ENCODE measurements at places on chromosomes 7 and 10.

- DNase-seq, result no peak
Observed at GRCh38 chr7:135716677-135717238, 11.2 kb downstream of the SLC13A4 start.

DNA sequence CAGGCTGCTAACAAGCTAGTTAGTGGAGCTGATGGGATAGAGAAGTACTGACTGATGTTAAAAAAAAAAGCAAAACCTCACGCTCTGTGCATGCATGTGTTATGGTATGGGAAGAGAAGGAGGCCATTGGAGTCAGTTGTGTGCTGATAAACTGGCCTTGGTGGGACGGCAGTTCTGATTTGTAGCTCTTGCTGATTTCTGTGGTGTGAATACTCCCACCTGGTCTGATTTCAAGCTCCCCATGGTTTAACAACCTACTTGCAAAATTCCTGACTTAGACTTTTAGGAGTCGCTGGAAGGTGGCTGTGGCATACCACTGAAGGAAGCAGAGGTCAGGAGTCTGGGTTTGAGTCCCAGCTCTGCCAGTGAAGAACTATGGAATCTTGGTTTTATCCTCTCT, 15.2 kb downstream of the CAMK1D start:
- DNase-seq, result no peak

DNA sequence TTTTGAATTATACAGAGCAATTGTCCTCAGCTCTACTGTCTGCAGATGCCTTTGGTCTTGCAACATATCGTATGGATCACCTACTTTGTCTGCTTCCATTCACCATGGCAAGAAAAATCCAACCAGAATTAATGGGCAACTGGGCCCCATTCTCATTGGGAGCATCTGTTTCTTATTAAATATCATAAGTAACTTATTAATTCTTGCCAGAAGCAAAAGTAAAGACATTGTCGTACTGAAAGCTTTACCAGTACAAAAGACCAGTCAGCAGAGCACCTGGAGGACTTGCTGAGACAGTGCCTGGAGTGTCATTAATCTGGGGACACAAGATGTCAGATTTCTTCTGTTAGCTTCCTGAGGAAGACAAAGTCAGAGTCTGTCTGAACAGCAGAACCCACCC, 404.5 kb downstream of the INHBA start:
- DNase-seq, result no peak

- DNase-seq, result no peak
Observed at GRCh38 chr10:124157271-124157681, 63.9 kb upstream of the CHST15 start.

DNA sequence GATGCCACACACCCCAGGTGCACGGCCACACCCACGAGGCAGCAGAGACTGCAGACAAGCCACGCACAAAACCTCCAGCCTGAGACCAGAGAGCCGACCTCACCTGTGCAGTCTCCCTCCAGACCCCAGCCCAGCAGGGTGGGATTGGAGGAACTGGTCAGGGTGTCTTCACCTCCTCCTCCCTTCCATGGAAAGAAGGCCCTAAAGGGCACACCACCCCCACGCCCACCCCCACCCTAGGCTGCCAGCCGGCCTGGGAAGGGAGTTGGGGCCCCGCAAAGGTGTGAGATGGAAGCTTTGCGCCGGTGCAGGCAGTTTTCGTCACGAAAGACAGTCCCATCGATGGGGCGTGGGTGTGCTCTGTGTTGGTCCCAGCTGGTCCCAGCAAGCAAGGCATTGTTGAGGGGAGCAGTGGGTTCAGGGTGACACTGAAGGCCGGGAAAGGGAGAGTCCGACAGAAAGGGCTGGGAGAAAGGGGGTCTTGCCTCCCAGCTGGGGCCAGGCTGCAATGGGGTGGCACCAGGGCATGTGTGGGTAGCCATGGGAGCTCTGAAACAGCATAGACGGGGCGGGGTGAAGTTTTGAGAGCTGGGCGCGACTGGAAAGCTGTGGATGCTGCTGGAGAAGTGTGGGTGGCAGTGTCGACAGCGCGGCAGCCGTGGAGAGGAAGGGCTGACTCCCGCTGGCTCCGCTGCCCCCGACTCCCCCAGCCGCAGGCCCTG, 349.2 kb downstream of the GLRX3 start:
- DNase-seq, result peak; percentile 17

DNA sequence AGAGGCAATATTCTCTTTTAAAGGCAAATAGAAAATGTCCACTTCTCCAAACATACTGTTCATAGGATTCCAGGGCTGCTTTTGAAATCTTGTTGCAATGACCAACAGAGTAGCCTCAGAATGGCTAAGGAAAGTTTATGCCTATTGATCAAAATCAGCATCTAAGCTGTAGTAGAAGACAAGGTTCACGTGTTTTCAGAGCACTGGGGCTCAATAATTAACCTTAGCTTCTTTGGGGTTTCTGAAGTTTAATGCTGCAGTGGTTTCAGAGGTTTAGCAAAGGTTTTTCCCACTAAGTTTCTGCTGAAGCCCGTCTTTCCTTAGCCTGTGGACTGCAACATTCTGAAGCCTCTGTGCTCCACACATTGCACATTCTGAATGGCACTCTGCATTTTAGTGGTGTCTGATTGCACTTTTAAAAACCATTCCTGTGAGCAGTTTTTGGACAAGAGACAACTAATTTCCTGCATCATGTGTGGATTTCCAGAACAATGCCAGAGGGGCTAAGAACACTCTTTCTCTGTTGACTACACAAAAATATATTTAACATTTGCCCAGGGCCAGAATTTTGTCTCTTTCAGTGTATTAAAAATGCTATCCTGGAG, 342.5 kb downstream of the PTEN start:
- DNase-seq, result no peak

- DNase-seq, result no peak
Observed at GRCh38 chr7:148397551-148397950, 193.0 kb upstream of the C7orf33 start.

DNA sequence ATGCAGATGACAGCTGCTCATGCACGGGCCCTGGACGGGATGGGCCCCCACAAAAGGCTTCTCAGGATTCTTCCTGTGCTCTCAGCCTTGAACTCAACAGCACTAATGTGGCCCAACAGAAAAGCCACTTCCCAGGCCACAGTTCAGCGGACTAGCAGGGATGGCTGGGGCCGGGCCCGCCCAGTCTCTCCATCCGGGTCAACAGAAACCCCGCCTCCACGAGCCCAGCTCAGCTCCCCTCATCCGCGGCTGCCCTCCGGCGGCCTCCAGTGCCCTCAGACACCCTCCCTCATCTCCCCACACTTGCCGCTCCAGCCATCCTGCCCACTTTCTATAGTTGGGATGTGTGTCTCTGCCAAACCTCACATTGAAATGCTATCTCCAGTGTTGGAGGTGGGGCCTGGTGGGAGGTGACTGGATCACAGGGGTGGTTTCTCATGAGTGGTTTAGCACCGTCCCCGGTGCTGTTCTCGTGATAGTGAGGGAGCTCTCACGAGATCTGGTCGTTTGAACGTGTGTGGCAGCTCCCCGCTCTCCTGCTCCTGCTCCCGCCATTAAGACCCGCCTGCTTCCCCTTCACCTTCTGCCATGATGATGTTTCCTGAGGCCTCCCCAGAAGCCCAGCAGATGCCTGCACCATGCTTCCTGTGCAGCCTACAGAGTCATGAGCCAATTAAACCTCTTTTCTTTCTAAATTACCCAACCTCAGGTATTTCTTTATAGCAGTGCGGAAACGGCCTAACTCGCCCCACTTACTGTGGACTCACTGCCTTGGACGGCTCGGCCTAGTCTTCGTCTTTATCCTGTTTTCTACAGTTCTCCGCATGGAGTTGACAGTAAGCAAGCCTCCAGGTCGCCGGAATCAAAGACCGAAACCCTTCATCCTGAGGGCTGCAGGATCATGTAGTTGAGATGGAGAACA, 169.9 kb upstream of the RNF32 start:
- no peak for DNase-seq

DNA sequence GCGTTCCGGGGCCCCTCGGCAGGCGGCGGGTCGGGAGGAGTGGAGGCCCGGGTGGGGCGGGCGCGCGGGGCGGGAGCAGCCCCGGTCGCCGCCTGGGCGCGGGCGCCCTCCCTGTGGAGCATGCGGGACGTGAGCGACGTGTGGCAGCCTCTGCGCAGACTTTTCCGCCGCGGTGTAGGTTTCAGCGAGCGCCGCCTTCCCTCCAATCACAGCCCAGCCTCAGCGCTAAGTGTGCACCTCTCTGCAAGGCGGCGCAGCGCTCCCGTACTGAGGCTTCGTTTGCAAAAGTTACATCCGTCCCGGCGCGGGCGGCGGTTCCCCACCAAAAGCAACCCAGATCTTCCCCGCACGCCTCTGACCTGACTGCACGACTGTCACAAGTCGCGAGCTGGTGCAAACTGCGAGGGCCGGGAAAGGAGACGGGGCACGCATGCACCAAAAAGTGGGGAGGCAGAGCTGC, 1.2 kb upstream of the PFKFB3 start:
- peak; percentile 81 for DNase-seq

GRCh38 chr7:132941905-132942304, 140.0 kb downstream of the CHCHD3 start:
- DNase-seq, result no peak

GRCh38 chr7:33868166-33868565, 37.2 kb upstream of the BMPER start:
- DNase-seq, result no peak

DNA sequence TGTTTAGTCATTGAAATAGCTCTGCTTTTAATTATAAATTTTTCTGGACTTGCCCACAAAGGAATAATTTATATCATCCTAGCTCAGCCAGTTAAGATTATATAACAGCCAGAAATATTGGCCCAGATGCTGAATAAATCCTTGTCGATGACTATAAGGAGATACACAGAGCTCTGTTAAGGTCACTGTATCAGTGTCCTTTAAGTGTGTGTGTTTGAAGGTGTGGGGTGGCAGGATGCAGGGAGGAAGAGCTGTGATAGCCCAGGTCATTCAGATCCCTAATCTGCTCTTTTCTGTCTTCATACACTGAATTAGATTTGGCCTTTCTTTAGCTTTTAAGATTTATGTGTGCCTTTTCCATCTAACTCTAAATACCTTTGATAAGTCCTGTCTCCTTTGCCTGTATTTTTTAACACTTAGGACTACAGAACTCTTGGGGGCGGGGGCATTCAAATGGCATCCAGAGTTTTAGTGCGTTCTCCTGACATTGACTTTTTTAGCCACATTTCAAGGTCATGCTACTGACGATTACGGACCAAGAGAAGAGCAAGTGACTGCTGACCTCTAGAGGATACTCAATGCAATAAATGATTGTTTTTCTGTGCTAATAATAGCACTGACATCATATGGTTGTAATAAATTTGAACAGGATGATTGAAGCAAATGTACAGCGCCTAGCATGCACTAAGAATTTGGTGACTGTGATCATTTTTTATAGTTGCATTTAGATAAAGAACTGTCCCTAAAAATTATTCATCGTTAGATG, 172.3 kb downstream of the CACNB2 start:
- no peak for DNase-seq

DNA sequence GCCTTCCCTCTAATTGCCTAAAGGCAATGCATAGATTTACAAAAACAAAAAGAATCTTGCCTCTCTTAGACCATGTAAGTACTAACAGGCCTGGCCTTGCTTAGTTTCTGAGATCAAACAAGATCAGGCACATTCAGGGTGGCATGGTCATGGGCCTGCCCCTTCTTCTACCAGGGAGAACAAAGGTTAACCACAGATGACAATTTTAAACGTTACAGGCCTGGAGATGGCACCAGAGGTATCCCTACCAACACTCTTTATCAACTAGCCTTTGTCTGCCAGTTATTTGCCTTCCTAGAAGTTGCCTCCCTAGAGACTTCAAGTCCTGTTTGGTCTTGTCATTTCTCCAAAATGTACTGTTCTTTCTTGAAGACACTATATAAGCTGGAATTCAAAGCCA, 252.6 kb downstream of the DOCK4 start:
- no peak for DNase-seq

GRCh38 chr10:77226853-77227565, 410.6 kb downstream of the KCNMA1 start:
- no peak for DNase-seq

- no peak for DNase-seq
Observed at GRCh38 chr10:75209086-75209920, 1.3 kb upstream of the VDAC2 start.

DNA sequence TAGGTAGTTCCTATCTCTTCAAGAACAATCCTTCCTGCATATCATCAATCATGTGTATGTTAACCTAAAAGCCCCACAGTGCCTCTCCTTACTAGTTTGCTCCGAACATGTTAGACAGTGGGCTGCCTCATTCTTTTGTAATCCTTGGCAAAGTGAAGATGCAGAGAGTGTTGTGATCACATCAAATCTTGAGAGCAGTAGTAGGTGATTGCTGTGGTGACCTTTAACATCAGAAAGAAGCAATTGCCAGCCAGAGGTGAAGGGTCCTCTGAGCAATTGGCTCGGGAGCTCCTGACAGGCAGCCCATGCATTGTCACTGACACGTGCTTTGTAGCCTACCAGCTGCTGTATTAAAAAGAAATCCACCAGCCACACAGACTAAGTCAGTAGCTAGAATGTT, 19.6 kb upstream of the GSTK1 start:
- no peak for DNase-seq

DNA sequence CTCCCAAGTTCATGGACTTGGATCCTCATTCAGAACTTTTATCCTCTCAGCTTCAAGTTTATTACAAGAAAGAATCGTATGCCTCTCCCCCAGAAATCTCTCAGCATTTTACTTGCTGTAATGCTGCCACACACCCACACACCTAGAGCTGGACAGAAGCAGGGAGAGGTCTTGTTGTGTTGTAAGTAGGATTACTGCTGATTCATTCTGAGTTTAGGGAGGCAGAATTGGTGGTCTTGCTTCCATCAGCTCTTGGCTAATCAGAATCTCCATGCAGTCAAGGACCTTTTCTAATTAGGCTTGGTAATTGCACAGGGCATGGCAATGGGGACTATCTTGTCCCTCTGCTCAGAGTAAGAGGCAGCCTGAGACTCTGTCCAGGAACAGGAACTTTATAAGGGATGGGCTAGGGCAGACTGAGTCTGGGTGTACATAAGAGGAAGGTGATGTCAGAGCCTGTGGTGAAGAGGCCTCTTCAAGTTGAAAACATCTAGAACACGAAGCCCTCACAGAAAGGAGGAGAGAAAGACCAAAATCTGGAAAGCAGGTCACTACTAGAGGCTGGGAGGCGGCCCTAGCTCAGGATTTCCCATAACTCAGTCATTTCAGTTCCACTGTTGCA, 7.0 kb upstream of the PTPRE start:
- peak; percentile 52 for DNase-seq

- no peak for DNase-seq
Observed at GRCh38 chr7:24284699-24285506, 913 bp downstream of the NPY start.

DNA sequence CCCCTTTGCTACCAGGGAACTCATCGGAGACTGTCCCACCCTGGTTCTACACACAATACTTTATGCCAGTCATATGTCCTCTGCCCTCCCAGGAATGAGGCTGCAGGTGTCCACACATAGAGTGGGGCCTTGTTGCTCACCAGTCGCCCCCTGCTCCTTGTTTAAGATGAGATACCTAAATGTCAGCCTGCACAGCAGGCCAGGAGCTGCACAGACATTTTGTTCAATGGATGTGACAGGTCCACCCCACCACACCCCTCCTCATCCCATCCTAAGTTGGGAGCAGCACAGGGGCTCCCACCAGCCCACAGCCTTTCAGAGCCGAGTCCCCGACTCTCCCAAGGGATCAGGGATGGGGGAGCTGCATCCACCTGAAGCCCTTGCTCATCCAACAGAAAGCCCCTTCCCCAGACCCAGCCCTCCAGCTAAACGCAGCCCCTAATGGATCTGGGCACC, 6.2 kb upstream of the GRID1 start:
- peak; percentile 5 for DNase-seq

- DNase-seq, result no peak
Observed at GRCh38 chr10:61336831-61337230, 116.3 kb downstream of the TMEM26 start.

- DNase-seq, result peak; percentile 82
Observed at GRCh38 chr10:102814873-102815661, 22.1 kb downstream of the CYP17A1 start.

- no peak for DNase-seq
Observed at GRCh38 chr10:114283091-114283490, 44.0 kb downstream of the VWA2 start.

Data from upper lobe of left lung (tissue), 6 donors.